ENCODE measurements at places on chromosomes 5 and 9. TPM values are rescaled to one million over a fixed set of nuclear protein-coding genes. Genes with fewer than 3 reads are reported as not detected.

Gene FOXD1
- total RNA-seq, result 0.10 TPM

Gene WNT8A
- not detected for total RNA-seq

Gene CDC20B
- total RNA-seq, result not detected

Gene GRHPR
- 56.4 TPM for total RNA-seq

Gene SEC61B
- 48.6 TPM for total RNA-seq

Gene PTPRD
- 0.52 TPM for total RNA-seq

Gene SOWAHA
- not detected for total RNA-seq

Gene CYSRT1
- 0.21 TPM for total RNA-seq

Gene SPATA9
- total RNA-seq, result not detected

Gene GRXCR2
- not detected for total RNA-seq

Gene CCNJL
- 0.94 TPM for total RNA-seq

Gene MYO10
- total RNA-seq, result 1.0 TPM

Gene PRSS3
- not detected for total RNA-seq

Gene TMC1
- 0.52 TPM for total RNA-seq

Gene CA9
- not detected for total RNA-seq

Gene ST8SIA4
- total RNA-seq, result 20.7 TPM

Gene RBM22
- 60.0 TPM for total RNA-seq

Gene ANGPTL2
- 0.10 TPM for total RNA-seq

Gene FGF10
- total RNA-seq, result not detected

Gene SOHLH1
- not detected for total RNA-seq

Gene ERCC8
- 15.6 TPM for total RNA-seq

Gene SLC28A3
- 0.10 TPM for total RNA-seq

Gene C5orf52
- total RNA-seq, result not detected

Gene LTC4S
- 2.5 TPM for total RNA-seq

Gene LCN15
- total RNA-seq, result not detected

Gene ACTL7B
- under 0.01 TPM for total RNA-seq

Gene GHR
- total RNA-seq, result not detected

Gene PTGES
- 8.7 TPM for total RNA-seq

Gene RAB3C
- total RNA-seq, result under 0.01 TPM

Gene ECSCR
- total RNA-seq, result not detected

Gene TMEM252
- total RNA-seq, result not detected

Gene DCP2
- total RNA-seq, result 101 TPM

Gene TEX48
- total RNA-seq, result not detected

Gene PPP3R2
- total RNA-seq, result not detected
